ENCODE measurements at places on chromosomes 12 and 14.

DNA sequence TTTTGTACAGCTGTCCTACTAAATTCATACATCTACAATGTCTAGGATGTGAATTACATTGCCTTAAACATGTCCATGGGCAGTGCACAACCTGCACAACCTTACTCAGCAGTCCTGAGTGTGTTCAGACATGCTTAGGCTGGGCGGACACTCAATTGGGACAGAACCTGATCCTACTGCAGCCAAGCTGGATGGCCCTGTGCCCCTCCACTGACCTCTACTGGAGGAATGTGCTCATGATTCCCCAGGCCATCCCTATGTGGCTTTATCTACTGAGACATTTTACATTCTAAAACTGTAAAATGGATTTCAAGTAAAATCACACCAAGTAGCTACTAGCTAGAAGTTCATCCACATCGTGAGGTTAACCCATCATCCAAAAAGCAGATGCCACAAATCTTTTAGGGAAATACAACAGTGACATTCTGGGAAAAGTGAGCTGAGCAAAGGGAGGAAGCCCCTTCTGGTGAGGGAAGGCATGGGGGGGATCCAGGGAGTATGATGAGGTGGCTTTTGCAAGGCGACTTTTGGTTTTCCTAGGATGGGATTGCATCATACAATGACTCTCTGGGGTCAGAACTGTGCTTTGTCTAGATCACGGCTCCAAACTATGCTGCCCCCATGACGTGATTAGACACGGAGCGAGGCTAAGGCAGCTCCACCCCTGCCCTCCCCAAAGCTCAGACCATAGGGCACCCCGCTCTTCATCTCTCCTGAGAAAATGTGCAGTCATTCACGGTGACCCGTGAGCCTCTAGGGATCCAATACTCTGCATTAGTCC lies 911.7 kb upstream of the TMEM132C start:
- no peak for DNase-seq

DNA sequence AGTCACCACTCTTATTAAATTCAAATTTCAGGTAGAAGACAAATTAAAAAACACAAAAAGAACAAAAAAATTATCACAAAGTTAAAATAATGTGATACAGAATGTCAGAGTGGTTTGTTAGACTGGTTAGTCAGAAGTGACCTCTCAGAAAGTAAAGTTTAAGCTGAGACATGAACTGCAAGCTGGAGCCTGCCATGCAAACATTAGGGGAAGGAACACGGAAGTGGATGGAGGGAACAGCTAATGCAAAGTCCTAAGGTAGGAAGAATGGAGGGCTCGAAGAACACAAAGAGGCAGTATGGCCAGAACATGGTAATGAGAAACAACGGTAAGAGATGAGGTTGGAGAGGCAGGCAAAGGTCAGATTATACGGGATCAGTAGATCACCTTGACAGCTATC lies 41.7 kb downstream of the WDHD1 start:
- DNase-seq, result no peak

DNA sequence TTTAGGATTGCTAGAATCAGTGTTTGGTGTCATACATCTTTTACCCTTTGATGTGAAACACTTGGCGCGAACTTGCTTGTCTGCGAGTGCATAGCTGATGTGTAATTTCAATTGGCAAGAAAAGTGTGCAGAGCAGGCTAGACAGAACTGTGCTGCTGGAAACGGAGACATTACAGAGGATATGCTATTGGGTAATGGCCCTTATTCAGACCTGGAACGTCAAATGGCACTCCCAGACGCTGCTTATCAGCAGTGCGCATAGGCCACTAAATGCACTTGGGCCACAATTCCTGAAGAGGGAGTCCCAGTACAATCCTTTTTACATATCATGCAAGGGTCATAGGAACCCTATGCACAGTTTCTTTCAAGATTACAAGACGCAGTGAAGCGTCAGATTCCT lies 15.7 kb upstream of the SLC10A1 start:
- no peak for DNase-seq

- no peak for DNase-seq
Observed at GRCh38 chr12:81378601-81379285, 300.9 kb downstream of the ACSS3 start.

- no peak for DNase-seq
Observed at GRCh38 chr14:32230181-32230580, 27.1 kb upstream of the RNU6-8 start.

GRCh38 chr12:106997916-106998315 lies 11.0 kb upstream of the MTERF2 start:
- DNase-seq, result no peak

DNA sequence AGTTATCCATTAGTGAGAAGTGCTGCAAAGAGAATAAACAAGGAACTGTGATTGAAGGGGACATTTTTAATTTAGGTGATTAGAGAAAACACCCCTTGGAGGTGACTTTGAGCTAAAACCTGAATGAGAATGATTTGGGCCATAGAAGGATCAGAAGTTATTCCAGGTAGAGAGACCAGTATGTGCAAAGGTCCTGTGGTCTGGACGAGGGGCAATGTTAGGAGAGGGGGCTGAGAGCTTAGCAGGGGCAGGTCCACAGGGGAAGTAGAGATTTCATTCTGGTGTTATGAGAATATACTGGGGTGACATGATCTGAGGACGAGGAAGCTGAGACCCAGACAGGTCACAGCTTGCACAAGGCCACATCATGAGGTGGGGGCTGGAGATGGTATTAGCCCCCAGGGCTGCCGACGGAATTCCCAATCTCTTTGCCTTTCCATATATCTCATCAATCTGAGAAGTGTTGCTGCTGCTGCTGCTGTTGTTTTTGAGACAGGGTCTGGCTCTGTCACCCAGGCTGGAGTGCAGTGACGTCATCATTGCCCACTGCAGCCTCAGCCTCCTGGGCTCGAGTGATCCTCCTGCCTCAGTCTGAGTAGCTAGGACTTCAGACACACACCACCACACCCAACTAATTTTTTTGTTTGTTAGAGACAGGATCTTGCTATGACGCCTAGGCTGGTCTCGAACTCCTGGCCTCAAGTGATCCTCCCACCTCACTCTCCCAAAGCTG lies 55.6 kb downstream of the KCTD10 start:
- no peak for DNase-seq

DNA sequence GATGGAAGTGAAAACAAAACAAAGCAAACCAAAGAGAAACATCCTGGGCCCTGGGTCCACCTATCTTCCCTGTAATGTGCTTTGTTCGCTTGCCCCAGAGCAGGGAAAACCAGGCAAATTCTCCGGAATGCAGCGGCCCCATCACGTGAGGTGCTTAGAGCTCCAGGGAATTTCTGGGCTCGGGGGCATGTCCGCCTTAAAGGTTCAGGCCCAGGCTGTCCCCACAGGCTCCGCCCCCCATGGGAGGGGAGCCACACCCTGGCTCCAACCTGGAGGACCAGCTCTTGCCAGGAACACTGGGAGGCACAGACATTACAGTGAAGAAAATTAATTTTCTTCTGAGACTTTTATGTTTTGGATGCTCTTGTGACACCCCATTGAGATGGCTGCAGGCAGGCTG lies 69.9 kb downstream of the RBM19 start:
- no peak for DNase-seq

DNA sequence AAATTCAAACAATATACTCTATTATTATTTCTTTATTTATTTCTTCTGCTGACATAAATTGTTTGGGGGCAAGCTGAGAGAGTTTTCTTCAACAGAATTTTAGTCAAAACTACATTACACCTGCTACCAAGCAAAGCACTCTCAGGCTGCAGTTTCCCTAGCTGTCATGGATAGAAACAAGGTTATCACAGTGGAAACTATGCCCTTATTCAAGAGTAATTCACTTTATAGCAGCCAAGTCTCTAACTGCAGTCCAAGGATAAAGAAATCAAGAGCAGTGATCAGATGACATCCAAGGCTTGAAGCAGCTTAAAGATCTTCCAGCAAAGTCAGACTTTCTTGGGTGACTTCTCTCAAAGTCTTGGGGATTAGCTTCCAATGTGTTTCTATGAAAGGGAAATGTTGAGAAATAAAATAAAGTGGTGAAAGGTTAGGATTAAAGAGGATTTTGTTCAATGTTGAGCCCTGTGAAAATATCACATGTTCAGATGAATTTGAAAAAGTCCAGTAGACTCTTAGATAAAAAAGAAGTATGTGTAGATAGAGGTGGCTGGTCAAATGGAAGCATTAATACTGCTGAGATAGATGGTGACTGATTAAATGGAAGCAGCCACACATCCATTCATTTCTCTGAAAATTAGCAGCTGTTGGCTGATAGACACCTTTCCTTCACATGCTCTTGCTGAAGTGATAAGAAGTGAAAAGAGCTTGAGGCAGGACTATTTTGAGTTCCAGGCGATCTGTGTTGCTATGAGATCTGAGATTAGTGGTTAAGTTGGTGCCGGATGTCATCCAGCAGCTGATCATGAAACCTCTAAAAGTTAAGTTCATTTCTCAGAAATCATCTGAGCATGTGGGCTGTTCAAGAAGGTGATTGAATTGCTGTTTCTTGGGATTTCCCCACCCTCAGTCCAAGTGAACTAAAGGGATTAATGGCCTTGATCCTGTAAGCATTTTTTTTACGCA lies 257.8 kb upstream of the BTG1 start:
- DNase-seq, result peak; percentile 20

- DNase-seq, result no peak
Observed at GRCh38 chr12:9118158-9118557, 2.4 kb upstream of the A2M start.

- no peak for DNase-seq
Observed at GRCh38 chr12:116429826-116430360, 129.3 kb upstream of the MAP1LC3B2 start.

GRCh38 chr14:32683679-32684078 lies 255.0 kb upstream of the NPAS3 start:
- no peak for DNase-seq

DNA sequence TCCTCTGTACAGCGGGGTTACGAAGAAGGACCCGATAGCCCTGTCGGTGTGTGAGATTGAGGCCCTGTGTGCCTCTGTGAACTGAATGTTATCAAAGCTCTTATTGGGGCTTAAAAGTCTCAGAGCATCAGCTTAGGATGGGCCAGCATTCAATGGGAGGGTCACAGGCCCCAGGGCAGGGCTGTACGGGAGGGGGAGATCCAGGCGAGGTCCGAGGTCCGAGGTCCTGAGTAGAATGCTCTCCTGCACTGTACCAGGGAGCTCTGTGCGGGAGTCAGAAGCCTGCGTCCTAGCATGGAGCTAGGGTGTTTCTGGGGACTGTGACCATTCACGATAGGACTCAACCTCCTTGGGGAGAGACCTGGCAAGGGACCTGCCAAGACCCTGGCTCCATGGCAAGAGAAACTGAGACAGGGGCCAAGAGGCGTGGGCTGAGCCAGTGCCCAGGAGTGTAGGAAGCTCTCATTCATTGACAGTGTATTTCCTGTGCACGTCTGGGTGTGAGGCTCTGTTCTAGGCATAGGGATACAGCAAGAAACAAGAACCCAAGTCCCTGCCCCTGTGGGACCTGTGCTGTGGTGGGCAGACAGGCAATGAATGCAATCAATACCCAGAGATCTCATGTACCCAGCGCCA lies 12.0 kb upstream of the FAM181A start:
- DNase-seq, result no peak

GRCh38 chr14:94864387-94865195 lies 94.7 kb upstream of the GSC start:
- no peak for DNase-seq

DNA sequence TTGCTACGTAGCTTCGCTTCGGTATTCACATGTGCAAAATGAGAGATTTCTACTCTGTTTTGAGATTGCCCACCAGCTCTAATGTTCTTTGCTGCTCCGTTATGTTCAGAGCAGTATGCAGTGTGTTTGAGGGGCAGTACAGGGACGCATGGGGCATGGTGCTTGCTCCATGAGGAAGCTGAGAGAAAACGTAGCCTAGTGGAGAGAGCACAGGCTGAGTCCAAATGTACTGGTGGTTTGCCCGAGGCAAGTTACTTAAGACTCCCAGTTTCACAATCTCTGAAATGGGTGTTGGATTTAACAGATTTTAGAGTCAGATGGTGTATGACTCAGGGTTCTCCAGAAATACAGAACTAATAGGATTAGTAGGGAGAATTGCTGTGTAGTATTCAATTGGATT lies 310.5 kb downstream of the ETNK1 start:
- DNase-seq, result no peak

GRCh38 chr12:92080911-92081285 lies 64.7 kb downstream of the BTG1 start:
- no peak for DNase-seq

GRCh38 chr12:11655842-11656241 lies 6.4 kb downstream of the ETV6 start:
- DNase-seq, result no peak

DNA sequence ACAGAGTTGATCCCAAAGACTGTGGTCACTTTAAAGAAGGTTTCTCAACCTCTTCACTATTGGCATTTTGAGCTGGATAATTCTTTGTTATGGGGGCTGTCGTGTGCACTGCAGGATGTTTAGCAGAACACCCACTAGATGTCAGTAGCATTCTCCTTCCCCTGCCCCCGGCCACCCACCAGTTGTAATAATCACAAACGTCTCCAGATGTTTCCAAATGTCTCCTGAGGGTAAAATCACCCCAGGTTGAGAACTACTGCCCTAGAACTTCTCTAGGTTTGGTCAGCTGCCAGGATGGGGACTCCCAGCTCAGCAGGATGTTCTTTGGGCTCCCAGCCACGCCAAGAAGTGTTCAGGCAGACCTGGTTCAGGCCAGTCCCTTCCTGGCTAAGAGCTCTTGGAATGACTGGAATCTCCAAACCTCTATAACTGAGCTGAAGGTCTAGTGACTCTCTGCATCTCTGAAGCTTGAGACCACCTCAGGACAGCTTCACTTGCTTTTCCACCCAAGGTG lies 12.5 kb upstream of the AJUBA start:
- no peak for DNase-seq

- DNase-seq, result no peak
Observed at GRCh38 chr14:23252006-23252405, 14.3 kb downstream of the RNF212B start.

DNA sequence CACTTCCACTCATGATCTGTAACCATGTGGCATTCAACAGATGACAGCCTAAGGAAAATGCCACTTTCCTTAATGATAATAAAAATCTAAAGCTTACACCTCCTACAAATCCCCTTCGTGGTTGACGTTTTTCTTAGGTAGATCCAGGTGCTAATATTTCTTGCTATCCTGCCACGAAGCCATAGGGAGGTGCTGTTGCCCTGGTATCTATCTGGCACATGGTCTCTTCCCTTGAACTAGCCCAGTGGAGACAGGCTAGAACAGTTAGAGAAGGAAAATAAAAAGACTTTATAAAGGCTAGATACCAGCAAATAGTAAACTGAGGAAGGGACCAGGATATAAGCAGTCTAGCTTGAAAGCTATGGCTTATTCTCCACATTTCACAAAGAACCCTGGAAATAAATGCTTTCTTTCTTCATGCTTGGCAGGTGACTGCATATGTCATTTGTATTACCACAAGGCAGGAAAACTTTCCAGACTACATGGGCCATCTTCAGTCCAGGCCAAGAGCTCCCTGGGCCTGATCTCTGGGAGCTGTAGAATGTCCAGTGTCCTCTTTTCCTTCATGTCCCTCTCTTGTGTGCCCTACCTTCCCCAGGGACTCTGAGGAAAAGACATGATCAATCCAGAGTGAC lies 15.3 kb downstream of the SPIC start:
- no peak for DNase-seq
